GM12891 (cell line): ENCODE measurements at places on chromosomes 11 and 22.

DNA sequence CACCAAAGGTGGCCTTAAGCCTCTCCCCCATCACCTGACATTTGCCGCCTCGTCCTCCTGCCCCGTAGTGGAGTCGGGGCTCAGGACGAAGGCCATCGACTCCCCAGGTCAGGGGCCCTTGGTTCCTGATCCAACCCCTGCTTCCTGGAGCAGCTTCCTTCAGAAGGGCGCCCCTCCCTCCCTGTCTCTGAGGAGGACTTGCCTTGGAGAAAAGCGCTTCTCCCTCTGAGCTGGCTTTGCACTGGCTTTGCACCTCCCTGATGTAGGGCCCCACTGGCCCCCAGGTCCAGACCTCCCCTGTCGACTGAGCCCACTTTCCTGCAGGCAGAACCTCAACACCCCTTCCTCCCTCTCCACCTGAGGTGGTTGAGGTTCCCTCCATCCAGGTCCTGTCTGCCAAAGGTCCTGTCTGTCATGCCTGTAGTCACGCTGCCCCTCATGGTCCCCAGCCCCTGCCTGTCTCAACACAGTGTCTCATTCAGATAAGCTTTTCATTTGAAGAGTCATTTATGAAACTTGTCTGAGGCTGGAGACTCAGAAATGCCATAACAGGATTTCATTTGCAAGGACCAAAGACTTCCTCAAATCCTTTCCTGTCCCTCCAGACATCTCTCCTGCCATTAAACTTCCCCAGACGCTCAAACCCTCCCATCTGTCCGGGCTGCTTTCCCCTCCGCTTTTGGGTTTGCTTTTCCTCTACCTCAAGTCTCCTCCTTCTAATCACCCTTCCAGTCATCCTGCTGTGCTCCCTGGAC is 78.4 kb downstream of the MYO7A start:
- DNase-seq = peak; percentile 2

DNA sequence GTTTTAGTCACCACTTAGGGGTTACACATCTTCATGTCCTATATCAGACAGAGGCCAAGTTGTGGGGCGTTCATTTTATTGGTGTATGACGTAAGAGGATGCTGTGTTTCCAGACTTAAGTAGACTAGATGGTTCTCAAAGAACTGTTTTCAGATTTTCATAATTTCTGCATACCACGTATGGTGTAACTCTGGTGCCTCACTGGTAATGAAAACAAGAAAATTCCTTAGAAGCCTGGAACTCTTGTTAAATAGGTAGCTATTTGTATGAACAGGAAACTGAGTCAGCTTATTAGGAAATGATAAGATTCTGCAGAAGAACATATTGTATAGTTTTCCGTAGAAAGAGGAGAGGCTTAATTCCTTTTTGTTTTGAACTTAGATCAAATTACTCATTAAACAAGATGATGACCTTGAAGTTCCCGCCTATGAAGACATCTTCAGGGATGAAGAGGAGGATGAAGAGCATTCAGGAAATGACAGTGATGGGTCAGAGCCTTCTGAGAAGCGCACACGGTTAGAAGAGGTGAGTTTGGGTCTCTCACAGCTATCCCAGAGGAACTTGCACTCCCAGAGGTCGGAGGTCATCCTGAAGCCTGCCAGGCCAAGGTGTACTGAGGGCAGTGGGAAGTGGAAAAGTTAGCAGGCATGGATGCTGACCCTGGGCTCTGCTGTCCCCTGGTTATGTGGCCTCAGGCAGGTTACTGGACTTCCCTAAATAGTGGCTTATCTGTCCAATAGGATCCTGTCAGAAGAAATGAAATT is 3.9 kb downstream of the CDC45 start:
- DNase-seq = no peak

- no peak for DNase-seq
Measured at GRCh38 chr22:45235851-45236342, 4.8 kb downstream of the KIAA0930 start.

DNA sequence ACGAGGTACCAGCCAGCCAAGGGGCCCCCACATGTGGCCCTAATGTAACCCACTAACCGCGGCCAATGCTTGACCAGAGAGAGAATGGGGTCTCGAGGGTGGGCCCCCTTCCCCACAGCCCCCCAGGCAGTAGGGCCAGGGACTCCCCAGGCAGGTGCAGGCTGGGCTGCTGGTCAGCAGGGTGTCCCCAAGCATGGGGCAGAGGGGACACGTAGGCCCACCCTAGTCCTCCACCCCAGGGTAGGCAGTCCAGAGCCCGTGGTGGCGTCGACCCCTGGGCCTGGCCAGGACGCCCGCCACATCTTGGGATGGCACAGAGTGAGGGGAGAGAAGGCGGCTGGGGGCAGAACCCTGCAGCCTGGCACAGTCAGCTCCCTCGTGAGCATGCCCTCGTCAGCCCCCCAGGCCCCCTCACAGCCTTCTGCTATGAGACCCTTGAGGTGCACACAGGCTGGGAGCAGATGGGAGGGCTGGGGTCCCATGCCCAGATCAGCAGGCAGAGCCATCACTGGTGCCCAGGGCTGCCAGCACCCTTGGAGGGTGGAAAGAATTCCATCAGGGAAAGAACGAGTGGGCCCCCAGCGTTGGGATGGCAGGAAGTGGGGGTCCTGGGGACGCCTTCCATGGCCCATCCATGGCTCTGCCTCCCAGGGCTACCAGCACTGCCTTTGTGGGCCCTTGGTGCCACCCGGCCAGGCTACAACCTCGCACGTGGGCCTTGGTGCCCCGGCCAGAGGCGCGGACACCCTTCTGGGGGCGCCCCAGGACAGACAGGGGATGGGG is 6.1 kb downstream of the TNNT3 start:
- DNase-seq = no peak

- no peak for DNase-seq
Measured at GRCh38 chr11:86492370-86493010, 117.8 kb downstream of the CCDC81 start.

- DNase-seq = no peak
Measured at GRCh38 chr11:19595499-19595839, 117.2 kb upstream of the NAV2 start.

- no peak for DNase-seq
Measured at GRCh38 chr11:62267050-62267449, 2.9 kb upstream of the SCGB2A2 start.

- DNase-seq = no peak
Measured at GRCh38 chr11:83723999-83724398, 437.8 kb upstream of the CCDC90B start.

DNA sequence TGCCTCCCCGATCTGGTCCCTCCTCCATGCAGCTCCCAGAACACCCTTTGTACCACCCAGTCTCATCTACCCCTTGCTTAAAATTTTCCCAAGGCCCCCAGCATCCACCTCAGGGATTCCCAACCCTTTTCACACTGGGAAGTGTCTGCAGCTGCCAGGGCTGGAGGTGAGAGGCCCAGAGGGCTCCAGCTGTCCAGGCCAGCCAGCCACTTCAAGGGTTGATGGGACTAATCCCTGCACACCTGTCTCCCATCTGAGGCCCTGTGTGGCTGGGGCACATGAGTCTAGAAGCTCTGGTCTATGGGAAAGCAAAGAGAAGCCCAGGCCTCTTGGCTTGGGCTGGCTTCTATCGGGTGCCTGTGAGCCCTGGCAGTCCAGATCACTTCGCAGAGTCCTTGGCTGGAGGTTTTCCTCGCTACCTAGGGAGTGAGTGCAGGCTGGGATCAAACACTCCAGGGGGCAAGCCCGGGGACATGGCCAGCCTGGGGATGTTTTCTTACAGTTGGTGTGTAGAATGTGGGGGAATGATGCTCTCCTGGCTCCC is 41.1 kb upstream of the TPBGL start:
- no peak for DNase-seq

- no peak for DNase-seq
Measured at GRCh38 chr11:72085621-72086351, 5.1 kb downstream of the LRRC51 start.

- no peak for DNase-seq
Measured at GRCh38 chr22:48807155-48807554, 1020.5 kb downstream of the BRD1 start.

- no peak for DNase-seq
Measured at GRCh38 chr11:7651140-7651551, 22.2 kb downstream of the CYB5R2 start.

DNA sequence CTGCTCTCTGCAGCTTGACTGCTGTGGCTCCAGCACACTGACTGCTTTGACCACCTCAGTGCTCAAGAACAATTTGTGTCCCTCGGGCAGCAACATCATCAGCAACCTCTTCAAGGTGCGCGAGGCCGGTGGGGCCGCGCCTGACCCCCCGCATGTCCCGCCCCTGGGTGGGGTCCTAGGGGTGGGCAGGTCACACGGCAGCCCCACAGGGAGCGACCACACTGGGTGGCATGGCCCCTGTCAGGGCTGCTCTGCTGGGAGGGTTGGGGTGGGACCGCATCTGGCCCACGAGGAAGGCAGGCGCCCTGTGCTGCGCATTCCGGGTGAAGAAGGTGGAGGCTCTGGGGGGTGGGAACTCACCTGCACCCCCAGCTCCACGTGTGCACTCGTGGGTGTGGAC is 4.7 kb upstream of the TSSC4 start:
- no peak for DNase-seq

DNA sequence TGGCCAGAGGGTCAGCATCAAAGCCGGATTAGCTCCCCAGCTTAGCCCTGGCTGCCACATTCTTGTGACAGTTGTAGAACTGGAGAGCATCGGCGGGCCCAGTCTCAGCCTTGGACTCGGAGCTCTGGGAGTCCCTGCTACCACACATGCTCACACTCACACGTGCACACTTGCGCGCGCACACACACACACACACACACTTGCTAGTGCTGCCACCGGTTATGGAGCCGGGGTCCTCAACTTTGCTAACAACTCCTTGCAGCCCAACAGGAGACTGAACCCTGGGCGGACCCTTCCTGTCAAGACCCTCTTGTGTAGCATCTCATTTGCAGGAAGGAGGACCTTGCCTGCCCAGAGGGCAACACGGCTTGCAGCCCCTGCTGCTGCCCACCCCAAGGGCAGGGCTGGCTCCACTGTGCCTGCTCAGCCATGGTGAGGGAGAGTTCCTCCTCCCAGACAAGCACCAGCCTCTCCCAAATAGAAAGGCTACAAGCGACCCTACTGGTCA is 107.6 kb downstream of the WNT7B start:
- no peak for DNase-seq

DNA sequence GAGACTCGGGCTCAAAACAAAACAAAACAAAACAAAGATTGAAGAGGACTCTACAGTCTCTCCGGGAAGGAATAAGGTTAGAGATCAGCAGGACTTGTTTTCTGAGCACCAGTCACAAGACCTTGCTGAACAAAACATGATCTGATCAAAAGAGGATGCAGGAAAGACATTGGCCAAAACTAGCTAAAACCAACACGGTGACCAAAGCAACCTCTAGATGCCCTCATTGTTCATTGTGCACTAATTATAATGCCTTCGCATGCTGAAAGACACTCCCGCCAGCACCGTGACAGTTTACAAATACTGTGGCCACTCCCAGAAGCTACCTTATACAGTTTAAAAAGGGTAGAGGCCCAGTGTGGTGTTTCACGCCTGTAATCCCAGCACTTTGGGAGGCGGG is 15.7 kb upstream of the CHKA start:
- DNase-seq = no peak

DNA sequence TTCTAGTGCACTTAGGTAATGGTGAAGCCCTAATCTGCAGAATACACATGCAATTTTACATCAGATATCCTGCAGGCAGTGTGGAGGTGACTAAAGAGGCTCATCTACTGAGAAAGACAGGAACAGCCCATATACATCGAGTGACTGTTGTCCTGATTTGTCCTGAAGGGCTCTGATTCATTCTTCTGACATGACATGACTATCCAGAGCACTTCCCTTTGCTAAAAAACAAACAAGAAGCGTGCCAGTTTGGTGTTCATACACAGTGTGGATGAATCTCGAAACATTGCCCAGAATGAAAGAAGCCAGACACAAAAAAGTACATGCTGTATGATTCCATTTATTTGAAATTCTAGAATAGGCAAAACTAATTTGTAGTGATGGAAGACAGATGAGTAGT is 48.0 kb upstream of the AMPD3 start:
- DNase-seq = no peak

GRCh38 chr22:41197038-41197972 is 7.8 kb upstream of the L3MBTL2 start:
- DNase-seq = peak; percentile 86

DNA sequence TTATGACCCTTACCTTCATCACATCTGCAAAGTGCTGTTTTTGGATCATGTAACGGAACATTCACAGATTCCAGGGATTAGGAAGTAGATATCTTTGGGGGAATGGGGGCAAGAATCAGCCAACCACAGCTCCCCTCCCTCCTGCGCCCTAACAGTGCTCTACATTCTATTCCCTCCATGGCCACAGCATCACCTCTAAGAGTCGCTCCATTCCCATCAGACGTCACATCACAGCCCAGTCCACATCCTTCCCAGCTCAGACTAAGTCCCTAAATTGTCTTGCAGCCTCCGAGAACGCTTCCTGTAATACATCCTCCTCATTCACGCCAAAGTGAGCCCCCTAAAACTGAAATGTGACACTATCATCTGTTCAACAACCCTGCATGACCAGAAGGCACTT is 5.9 kb downstream of the SCGB1D1 start:
- no peak for DNase-seq

GRCh38 chr11:117686711-117687110 is 110.3 kb downstream of the DSCAML1 start:
- DNase-seq = no peak

DNA sequence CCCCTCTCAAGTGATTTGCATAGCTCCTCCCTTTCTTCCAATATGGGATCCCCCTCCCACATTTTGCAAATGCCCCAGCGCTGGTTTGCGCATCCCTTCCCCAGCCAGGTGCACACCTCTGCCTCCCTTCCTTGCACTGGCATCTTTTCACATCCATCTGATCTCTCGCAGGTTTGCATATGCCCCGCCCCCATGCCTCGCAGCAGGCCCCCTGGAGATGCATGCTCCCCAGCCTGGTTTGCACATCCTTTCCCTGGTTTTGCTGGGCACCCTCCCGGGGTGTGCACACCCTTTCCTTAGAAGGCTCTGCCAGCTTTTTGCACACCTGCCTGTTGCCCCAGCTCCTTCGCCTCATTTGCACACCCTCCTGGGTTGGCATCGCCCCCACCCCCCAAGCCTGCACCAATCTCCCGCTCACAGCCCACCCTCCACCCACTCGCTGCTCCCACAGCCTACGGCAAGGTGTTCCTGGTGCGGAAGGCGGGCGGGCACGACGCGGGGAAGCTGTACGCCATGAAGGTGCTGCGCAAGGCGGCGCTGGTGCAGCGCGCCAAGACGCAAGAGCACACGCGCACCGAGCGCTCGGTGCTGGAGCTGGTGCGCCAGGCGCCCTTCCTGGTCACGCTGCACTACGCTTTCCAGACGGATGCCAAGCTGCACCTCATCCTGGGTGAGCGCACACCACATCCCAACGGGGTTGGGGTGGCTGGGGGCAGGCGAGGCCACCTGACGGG is 917 bp downstream of the RPS6KA4 start:
- DNase-seq = peak; percentile 61

GRCh38 chr11:128419012-128419767 is 168.2 kb downstream of the ETS1 start:
- DNase-seq = no peak

- no peak for DNase-seq
Measured at GRCh38 chr22:43832393-43833265, 20.5 kb upstream of the EFCAB6 start.

GRCh38 chr11:80993536-80993935 is 1552.7 kb upstream of the TENM4 start:
- DNase-seq = no peak

GRCh38 chr11:104322696-104323095 is 158.7 kb upstream of the PDGFD start:
- no peak for DNase-seq
